ENCODE measurements at places on chromosomes 2 and 18. TPM values are rescaled to one million over a fixed set of nuclear protein-coding genes. Genes with fewer than 3 reads are reported as not detected.

Gene KDM3A
- 18.0 TPM for total RNA-seq

Gene FAM117B
- 5.3 TPM for total RNA-seq

Gene GKN2
- not detected for total RNA-seq

Gene PTH2R
- total RNA-seq: not detected

Gene QPCT
- total RNA-seq: 2.9 TPM

Gene MTCL1
- total RNA-seq: 11.8 TPM

Gene CARF
- 2.0 TPM for total RNA-seq

Gene KCNK3
- not detected for total RNA-seq

Gene MLPH
- 7.8 TPM for total RNA-seq

Gene SCN1A
- total RNA-seq: not detected

Gene CELF4
- not detected for total RNA-seq

Gene TMEM163
- not detected for total RNA-seq

Gene PSMA8
- not detected for total RNA-seq

Gene CRYBA2
- not detected for total RNA-seq

Gene AQP12A
- total RNA-seq: not detected

Gene LMAN2L
- 12.8 TPM for total RNA-seq

Gene TWIST2
- total RNA-seq: 14.7 TPM

Gene SLC16A14
- total RNA-seq: 2.4 TPM

Gene PCGF1
- 16.7 TPM for total RNA-seq

Gene SLC9A2
- total RNA-seq: 0.07 TPM

Gene CFC1
- not detected for total RNA-seq

Gene ALPP
- total RNA-seq: not detected

Gene SLC14A1
- not detected for total RNA-seq

Gene RIT2
- total RNA-seq: not detected

Gene KCNS3
- total RNA-seq: 13.7 TPM

Gene FRZB
- total RNA-seq: 0.21 TPM

Gene KIAA2012
- total RNA-seq: not detected

Gene CTNNA2
- not detected for total RNA-seq

Gene ELOA2
- not detected for total RNA-seq

Gene RELCH
- 15.9 TPM for total RNA-seq
